ENCODE measurements at places on chromosomes 5 and 9.

DNA sequence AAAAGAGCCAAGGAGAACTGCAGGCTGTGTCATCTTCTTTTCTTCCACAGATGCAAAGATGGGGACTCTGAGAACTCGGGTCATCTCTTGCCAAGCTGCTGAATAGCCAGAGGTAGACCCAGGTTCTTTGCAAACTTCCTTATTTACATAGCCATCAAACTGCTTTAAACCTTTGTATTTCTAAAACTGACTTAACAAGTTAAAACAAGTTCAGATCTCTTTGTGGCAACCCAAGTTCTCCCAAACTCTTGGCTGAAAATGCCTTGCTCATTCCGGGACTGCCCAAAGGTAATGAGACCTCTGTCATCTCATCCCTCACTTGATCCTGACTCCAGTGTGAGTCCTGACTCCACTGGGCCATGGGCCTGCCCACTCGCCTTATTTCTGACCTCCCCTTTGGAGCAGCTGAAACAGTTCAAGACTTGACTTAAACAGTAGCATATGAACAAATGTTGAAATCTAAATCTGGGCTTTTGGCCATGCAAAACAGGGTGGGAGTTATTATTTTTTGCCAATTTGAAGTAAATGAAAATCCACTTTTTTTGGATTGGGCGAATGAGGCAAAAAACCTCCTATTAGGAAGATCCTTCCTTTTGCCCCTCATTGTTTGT is 50.6 kb downstream of the FBXL7 start:
- DNase-seq = no peak

DNA sequence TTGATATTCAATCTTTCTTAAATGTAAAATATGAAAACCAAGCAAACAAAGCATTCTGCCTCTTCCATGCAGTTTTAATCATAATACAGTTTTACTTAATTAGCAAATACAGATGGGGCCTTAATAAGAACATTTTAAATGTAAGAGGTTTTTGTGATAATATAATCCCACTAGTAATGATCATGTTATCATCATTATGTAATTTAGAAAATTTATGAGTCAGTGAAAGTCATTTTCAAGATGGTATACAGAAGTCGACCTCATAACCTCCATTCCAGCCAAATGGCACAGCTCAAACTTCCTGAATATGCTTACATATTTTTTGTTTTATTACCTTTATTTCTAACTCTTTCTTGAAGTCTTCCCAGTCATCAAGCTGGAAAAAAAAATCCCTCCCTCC is 102.2 kb upstream of the GNA14 start:
- DNase-seq = no peak

GRCh38 chr5:74766418-74766848 is 484 bp downstream of the GFM2 start:
- DNase-seq = peak; percentile 52

GRCh38 chr5:69292306-69292705 is 40.3 kb downstream of the CCDC125 start:
- DNase-seq = no peak

DNA sequence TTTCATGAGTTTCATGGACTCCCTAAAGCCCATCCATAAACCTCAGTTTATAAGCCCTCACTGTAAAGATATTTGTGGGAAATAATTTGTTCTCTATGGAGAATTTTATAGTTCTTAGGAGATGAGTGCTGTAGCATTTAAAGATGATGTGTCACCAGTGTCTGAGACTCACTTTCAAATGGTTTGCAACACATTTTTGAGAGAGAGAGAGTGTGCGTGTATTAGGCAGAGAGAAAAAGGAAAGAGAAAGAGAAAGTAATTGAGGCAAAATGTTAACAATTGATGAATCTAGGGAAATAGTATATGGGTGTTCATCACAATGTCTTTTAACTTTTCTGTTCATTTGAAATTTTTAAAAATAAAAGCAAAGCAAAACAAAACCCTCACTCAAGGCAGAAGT is 479.0 kb downstream of the ZSWIM6 start:
- DNase-seq = no peak

GRCh38 chr9:124795881-124796431 is 19.0 kb downstream of the OLFML2A start:
- no peak for DNase-seq

DNA sequence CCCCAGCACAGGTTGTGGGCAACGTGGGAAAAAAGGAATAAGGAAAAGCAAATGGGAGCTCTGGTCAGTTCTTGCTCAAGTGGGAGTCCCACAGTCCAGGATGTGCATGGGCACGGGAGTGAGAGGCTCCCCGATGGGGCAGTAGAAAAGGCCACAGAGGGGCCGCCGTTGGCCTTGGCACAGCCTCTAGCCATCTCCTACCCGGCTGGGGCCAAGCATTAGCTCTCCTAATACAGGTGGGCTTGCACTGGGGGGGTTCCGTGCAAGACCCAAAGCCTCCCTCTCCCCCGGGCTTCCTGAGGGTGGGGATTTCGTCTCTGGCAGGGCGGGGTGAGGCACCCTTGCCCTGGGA is 212.2 kb upstream of the MVB12B start:
- no peak for DNase-seq

DNA sequence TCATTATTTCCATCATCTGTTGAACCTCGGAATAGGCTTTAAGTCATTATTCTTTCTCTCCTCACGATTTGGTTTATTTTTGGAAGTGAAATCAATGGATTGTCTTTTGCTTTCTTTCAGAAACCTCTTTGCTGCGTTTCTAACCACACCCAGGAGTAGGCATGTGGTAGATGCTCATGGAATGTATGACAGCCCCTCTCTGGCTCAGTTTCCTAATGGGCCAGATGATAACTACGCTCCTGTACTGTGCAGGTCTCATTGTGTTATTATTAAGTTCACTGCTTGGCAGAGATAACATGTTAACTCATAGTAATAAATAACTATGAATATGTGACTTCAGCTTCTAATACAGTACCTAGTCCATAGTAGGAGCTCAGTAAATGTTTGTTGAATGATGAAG is 175.5 kb upstream of the KLF4 start:
- DNase-seq = no peak

GRCh38 chr5:180069589-180070247 is 1.8 kb downstream of the RNF130 start:
- DNase-seq = no peak

- no peak for DNase-seq
These were observed 10.3 kb upstream of the GLE1 start for GRCh38 chr9:128494108-128494745.

DNA sequence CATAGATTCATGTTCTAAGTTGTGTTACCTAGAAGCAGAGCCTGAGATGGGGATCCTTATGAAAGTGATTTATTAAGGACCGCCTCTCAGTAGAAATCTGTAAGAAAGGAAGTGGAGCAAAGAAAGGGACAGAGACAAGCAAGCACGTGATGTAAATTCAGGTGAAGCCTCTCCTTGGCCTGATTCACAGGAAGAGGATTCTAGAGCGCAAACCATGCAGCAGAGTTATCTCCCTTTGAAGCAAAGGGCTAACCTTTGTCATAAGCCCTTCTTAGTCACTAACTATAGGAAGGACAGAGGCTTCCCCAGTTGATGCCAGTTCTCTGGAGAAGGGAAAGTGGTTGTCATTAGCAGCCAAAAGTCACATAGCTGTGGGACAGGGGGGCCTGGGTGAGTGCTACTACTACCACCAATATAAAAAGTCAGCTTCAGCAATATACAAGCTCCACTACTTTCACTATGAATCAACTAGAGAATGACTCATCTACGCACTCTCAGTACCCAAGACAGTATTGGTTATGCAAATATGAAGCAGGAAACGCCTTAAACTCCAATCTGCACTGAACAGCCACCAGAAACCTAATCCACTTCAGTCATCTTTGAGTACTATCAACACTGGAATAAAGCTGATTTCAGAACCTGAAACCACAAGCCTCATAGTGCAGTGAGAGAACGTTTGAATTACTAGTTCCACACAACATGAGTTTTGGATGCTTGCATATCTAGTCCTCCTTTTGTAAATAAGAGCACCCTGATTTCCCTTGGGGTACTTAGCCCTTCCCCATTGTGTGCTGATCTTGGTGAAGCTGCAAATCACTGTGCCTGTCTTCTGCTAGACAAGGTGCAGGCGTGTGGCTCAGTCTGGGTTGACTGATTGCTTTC is 162.7 kb downstream of the ZNF608 start:
- peak; percentile 83 for DNase-seq

GRCh38 chr9:126228781-126229444 is 97.7 kb upstream of the MVB12B start:
- peak; percentile 70 for DNase-seq

All from activated CD4-positive, alpha-beta T cell treated with anti-CD3 and anti-CD28 coated beads, Interleukin-2, Interleukin-4, amounts not matched to agents 100 ng/mL and 50 ng/mL, durations not matched to agents 16 hours and 8 hours (primary cell).